ENCODE measurements at places on chromosomes 5 and 9. TPM values are rescaled to one million over a fixed set of nuclear protein-coding genes. Genes with fewer than 3 reads are reported as not detected.

The GADD45G gene
- 0.35 TPM for total RNA-seq

The FOXD4L6 gene
- not detected for total RNA-seq

DNA sequence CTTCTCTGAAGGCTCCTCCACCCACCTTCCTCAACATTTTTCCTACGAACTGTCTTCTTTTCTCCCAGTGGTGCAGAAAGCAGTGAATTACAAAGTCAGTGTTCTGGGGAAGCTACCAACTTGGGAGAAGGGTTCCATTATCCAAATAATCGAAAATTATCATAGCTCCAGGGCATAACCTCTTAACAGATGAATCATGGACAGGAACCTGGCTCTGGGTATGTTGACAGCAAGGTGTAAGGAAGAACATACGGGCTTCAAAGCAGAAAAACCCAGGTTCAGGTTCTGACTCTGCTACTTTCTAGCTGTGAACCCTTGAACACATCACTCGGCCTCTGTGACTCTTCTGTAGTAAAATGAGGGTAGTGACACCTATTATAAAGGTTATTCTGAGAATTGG is 351.3 kb downstream of the ENC1 start:
- DNase-seq: no peak

The IFNE gene
- total RNA-seq: 0.39 TPM

The HTR1A gene
- not detected for total RNA-seq

DNA sequence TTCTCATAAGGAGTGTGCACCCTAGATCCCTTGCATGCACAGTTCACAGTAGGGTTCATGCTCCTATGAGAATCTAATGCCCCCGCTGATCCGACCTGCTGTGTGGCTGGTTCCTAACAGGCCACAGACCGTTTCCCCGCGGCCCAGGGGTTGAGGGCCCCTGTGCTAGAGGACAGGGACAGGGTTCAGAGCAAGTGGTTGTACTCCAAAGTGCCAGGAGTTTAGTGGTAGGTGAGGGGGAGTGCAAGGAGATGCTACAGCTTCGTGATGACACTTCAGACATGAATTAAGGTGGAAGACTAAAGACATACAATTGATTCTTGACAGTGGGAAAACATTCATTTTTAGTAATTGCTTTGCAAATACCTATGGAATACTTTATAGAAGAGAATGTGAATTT is 40.5 kb downstream of the SNX24 start:
- DNase-seq: no peak

- no peak for DNase-seq
Measured at GRCh38 chr5:56759521-56760216, 55.7 kb upstream of the MAP3K1 start.

The CCDC112 gene
- total RNA-seq: 9.4 TPM

DNA sequence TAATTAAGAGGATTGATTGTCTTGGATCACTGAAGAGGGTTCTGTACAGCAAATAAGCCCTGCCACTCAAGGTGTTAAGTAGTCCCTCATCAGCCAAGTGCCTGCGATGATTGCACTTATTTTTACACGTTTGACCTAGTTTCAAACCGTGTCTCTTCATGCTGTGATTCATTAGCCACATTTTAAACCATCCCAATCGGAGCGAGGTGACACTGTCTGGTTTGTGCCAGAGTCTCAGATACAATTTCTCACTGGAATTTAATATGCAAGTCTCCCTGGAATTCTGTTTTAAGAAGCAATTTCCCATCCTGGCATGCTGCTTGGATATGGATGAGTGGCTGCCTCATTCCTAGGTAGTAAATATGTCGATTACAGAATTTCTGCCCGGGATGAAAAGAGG is 1.6 kb downstream of the INSYN2B start:
- no peak for DNase-seq

The SLC6A19 gene
- total RNA-seq: not detected

The ZNF462 gene
- 13.7 TPM for total RNA-seq

The HSPA9 gene
- 203 TPM for total RNA-seq

- no peak for DNase-seq
Measured at GRCh38 chr9:130239741-130240241, 25.8 kb upstream of the HMCN2 start.

DNA sequence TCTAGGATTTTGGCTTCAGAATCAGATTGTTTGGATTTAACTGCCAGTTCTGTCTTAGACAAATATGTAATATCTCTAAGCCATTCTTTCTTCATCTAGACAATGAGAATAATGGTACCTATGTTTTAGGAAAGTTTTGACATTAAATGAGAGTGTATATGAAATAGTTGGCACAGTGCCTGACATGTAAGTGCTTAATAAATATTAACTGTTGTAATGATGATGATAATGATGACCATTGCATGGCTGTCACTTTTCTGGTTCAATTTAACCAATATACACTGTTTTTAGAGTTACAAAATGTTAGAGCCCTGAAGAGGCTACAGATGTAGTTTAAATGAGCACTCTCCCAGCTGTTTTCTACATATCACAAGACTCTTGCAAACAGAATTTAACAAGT is 131.7 kb downstream of the RANBP17 start:
- DNase-seq: no peak

The ENDOG gene
- 26.3 TPM for total RNA-seq

The ADRB2 gene
- 0.70 TPM for total RNA-seq

The SLC4A9 gene
- 0.06 TPM for total RNA-seq

Data from glomerular endothelial cell (primary cell).